ENCODE measurements at places on chromosomes 4 and X.

GRCh38 chrX:68684291-68684918 lies 36.9 kb downstream of the STARD8 start:
- DNase-seq, result no peak

DNA sequence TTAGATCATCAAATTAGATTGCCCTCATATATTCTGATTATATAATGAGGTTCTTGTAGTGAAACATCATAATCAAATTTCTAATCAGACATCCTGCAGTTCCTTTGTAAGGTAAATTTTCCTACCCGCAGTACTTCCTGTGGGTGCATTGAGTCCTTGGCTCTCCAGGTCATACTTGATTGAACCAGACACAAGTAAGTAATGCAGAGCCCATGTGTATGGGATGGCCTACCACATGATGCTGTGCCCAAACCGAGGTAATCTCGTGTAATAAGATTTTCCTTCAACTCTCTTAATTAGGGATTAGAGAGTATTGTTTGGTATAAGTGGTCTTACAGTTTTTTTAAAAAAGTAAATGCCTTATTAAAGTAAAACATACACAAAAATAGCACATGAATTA lies 1841.8 kb downstream of the PCDH7 start:
- no peak for DNase-seq

GRCh38 chr4:94475050-94475449 lies 23.3 kb downstream of the PDLIM5 start:
- no peak for DNase-seq

DNA sequence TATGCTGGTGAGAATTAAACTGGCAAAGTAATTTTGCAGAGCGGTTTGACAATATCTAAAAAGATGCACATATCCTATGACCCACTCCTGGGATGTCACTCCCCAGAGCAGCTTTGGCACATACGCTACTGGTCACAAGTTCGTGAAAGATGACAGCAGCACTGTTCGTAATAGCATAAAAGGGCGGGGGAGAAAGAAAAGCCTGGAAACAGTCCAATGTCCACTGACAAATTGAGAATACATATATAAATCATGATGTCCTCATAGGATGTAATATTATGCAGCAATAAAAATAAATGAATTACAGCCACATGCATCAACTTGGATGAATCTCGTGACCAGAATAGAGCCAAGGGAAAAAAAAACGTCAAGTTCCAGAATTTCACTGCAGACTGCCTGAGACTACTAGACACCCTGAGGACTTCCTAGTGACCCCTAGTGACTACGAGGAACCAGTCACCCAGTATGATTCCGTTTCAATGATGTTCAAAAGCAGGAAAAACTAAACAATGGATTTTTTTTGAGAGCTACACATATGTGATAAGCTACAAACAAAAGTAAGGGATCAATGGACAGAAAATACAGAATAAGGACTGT lies 1.8 kb downstream of the PCSK1N start:
- peak; percentile 23 for DNase-seq

DNA sequence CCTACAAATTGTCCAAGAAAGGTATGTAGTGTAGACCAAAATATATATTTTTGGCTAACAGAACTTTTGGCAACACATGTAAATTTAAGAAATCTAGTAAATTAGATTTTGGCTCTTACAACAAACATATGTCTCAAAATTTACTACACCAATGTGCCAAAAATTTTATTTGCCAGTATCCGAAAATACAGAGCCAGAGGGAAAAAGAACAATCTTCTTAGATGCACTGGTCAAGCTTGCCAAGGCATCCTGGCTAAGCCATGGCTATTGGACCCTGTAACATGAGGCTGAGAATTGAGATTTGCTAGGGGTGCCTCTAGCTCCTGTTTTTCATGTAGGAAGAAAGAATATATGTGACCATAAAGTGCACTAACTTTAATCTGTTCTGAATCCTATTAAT lies 91.8 kb downstream of the GABRG1 start:
- DNase-seq, result no peak
